ENCODE measurements at places on chromosomes 12 and 14.

- DNase-seq, result no peak
Observed at GRCh38 chr14:21039585-21040369, 2.4 kb upstream of the RNASE7 start.

GRCh38 chr14:101018561-101019290 is 115.2 kb upstream of the RTL1 start:
- no peak for DNase-seq

DNA sequence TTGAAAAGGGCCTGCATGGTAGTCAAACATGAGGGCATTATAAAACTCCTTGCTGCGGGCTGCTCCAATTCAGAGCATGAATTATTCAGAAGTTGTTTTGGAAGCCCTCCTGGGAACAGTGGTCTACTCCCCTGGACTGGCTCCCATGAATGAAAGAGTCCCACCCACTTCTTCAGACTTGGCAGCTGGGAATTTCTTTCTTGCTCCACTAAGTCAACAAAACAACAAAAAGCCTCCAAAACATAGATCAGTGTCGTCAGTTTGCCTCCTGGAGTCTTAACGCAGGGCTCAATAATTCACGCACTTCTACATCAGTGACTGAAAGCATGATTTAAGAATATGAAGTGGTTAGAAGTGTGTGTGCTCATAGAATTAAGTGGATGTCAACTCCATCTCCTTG is 37.9 kb downstream of the AKAP6 start:
- DNase-seq, result no peak

GRCh38 chr14:86714575-86714974 is 1184.6 kb downstream of the FLRT2 start:
- DNase-seq, result no peak

DNA sequence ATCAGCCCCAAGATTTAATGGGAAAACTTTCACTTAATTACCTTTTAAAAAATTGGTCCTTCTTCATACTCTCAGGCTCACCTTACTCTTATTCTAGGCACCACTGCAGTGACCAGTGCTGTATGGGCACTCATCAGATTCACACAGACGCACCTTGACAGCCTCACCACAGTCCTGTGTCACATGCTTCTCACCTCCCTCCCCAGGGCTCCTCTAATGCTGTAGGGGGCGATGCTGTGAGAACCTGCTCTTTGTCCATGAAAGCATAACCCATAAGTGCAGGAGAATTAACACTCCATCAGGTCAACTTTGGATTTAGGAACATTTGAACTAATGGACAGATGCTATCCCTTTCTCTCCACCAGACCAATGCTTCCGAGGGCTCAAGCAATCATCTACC is 13.9 kb upstream of the PPP4R3A start:
- no peak for DNase-seq

- DNase-seq, result no peak
Observed at GRCh38 chr12:51070004-51070403, 13.4 kb downstream of the CSRNP2 start.

- no peak for DNase-seq
Observed at GRCh38 chr12:58341791-58342190, 400.4 kb downstream of the ATP23 start.

DNA sequence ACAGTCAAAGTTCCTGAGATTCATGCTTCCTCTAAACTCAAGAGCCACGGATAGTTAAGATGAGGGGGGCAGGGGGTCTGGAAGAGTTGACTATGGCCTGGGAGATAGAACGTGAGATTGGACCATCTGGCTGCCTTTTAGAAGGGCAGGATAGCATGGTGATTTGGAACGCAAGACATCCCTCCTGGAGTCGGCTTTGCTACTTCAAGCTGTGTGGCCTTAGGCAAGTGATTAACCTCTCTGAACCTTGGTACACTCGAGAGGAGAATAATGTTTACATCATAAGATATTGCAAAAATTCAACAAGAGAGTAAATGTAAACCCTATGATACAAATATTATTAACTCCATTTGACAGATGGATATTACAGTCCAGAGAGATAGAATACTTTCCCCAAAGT is 49.7 kb downstream of the RPH3A start:
- DNase-seq, result no peak

- no peak for DNase-seq
Observed at GRCh38 chr12:68450947-68451260, 118.7 kb upstream of the MDM1 start.

- DNase-seq, result no peak
Observed at GRCh38 chr14:92544051-92544720, 30.6 kb downstream of the RIN3 start.

- no peak for DNase-seq
Observed at GRCh38 chr14:68853749-68854148, 60.9 kb upstream of the ZFP36L1 start.

DNA sequence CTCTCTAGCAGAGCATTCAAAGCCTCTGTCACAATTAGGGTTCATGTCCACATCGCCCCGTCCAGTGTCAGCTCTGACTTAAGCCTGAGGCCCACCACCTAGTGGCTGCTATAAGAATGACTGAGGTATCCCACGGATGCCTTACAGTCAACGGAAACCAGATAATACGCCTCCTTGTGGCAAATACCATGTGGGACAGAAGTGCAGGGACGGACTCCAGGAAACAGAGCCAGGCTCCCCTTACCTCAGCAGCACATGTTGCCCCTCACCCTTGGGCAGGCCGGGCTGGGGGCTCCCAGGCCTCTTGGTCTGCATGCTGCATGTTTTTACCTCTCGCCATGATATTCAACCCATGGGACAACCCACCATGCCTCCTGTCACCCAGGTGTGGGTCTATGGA is 86.3 kb downstream of the VWF start:
- DNase-seq, result peak; percentile 56

DNA sequence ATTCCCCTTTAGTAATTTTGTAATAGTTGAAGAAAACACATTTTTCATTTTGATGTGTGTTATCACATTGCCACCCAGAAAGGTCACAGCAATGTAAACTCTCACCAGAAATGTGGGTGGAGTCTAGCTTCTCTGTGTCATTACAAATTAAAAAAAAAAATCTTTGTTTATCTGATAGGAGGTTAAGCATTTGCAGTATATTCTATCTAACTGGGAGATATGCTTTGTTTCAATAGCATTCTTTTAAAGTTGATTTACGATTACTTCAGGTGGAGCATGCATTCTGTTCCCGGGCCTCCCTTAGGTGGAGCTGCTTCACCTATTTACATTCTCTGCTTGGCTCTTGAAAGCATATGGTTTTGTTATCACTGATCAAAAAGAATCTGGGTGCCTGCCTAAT is 7.8 kb downstream of the ADIPOR2 start:
- no peak for DNase-seq

GRCh38 chr12:106000382-106001104 is 138.2 kb downstream of the NUAK1 start:
- DNase-seq, result no peak

DNA sequence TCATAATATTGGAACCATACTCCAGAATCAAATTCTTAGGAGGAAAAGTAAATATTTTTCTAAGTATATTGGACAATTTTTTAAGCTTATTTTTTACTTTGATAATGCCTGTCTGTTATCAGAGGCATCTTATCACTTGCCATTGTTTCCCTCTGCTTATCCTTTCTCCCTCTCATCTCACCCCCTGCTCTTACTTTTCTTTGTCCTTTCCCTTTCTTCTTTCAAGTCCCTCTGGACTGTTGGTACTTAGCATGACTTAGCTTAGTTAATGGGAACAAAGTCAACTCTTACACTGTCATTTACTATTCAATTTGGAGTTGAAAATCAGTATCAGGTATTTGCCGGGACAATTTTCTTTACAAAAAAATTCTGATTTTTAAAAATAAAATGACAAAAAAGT is 45.2 kb downstream of the ABCD2 start:
- DNase-seq, result no peak

DNA sequence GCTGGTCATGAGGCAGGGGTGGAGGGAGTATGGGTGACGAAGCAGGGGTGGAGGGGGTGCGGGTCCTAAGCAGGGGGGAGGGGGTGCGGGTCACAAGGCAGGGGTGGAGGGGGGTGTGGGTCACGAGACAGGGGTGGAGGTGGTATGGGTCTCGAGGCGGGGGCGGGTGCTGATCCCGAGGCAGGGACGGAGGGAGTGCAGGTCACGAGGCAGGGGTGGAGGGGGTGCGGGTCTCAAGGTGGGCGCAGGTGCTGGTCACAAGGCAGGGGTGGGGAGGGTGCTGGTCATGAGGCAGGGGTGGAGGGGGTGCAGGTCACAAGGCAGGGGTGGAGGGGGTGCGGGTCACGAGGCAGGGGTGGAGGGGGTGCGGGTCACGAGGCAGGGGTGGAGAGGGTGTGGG is 56.5 kb downstream of the ITPK1 start:
- DNase-seq, result no peak

- no peak for DNase-seq
Observed at GRCh38 chr14:44379292-44379977, 127.6 kb downstream of the FSCB start.

GRCh38 chr12:124217508-124218242 is 77.2 kb upstream of the RFLNA start:
- no peak for DNase-seq

- no peak for DNase-seq
Observed at GRCh38 chr14:71452987-71453386, 479.2 kb upstream of the RGS6 start.
